Lower leg skin (tissue), 4 donors: ENCODE measurements at places on chromosomes 12 and 14. TPM values are rescaled to one million over a fixed set of nuclear protein-coding genes. Genes with fewer than 3 reads are reported as not detected.

ANO2 gene
- 2.2 TPM for total RNA-seq

CAPZA3 gene
- total RNA-seq = not detected

SIX1 gene
- total RNA-seq = not detected

GPR68 gene
- total RNA-seq = 4.1 TPM

PMEL gene
- 17.2 TPM for total RNA-seq

LRRC74A gene
- not detected for total RNA-seq

PRKD1 gene
- total RNA-seq = 1.2 TPM

DNA sequence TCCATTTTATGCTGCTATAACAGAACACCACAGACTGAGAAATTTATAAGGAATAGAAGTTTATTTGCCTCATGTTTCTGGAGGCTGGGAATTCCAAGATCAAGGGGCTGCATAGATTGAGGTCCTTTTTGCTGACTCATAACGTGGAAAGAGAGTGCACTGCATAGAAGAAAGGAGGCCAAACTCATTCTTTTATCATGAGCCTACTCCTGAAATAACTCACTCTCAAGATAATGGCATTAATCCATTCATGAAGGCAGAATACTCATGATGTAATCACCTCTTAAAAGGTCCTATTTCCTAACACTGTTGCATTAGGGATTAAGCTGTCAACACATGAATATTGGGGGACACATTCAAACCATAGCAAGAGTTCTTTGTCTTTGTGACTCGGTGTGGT, 60.0 kb upstream of the FBXO33 start:
- DNase-seq = no peak

DNA sequence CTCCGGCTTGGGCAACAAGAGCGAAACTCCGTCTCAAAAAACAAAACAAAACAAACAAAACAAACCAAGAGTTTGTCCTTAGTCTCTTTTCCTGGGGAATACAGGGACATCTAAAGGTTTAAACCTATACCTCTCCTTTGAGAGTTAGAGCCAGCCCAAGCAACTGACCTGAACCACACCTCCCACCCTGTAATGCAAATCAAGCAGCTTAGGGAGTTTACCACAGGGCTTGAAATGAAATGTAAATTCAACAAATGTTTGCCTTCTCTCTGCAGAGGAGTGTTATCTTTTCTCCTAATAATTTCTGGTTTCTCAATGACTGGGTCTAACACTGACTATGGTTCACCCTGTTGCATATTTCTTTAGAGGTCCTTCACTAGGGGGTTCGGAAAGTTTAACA, 16.7 kb downstream of the PPP1CC start:
- DNase-seq = no peak

DNA sequence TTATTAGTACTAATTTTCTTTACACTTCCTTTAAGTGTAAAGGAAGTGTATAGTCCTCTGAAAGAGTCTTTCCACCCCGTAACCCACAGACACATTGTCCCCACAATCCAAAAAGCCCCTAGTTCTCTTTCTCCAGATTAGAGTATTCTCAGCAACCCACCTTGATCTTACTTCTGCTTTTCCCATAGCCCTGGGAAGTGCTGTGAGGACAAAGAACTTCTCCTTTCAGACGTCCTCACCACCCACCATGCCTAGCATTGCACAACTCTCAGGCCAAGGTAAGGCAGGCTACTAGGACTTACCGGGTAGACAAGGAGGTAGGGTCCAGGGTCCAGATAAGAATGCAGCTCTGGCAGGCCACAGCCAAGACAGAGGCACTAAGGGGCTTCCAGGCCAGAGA, 7.4 kb downstream of the AAAS start:
- no peak for DNase-seq

DNA sequence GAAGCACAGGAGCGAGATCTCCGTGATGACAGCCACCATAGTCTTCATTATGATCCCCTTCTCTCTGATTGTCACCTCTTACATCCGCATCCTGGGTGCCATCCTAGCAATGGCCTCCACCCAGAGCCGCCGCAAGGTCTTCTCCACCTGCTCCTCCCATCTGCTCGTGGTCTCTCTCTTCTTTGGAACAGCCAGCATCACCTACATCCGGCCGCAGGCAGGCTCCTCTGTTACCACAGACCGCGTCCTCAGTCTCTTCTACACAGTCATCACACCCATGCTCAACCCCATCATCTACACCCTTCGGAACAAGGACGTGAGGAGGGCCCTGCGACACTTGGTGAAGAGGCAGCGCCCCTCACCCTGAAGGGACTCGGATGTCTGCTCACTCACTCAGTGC, 775 bp downstream of the OR10P1 start:
- DNase-seq = no peak

GRCh38 chr12:42541965-42542364, 47.6 kb downstream of the PRICKLE1 start:
- DNase-seq = no peak

DNA sequence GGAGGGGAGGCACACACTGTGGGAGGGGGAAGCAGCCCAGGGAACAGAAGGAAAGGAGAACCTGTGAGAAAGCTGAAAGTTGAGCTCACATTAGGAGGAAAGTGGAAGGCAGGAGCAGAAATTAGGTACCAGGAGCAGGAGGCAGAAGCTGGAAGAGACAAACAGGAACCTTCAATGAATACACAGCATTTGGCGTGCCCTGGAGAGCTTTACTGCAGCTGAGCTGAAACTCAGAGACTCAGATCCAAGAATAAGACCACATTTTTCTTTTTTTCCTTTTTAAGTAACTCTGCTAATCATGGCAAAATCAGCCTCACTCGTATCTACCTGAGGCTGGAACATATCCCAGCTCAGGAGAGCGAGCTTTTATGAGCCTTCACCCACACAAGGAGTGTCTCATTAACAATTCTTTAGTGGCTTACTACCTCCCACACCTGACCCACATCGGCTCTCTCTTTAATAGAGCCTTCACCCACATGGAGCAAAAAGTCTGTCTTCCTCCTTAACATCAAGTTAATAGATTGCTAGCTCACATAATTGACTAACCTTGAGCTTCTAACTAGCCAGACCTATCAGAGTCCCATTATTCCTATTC, 18.2 kb upstream of the CERS5 start:
- DNase-seq = no peak

- DNase-seq = no peak
These were observed 68.3 kb downstream of the KDM2B start for GRCh38 chr12:121512561-121512960.

GRCh38 chr14:97143011-97143410, 345.8 kb downstream of the VRK1 start:
- no peak for DNase-seq

DNA sequence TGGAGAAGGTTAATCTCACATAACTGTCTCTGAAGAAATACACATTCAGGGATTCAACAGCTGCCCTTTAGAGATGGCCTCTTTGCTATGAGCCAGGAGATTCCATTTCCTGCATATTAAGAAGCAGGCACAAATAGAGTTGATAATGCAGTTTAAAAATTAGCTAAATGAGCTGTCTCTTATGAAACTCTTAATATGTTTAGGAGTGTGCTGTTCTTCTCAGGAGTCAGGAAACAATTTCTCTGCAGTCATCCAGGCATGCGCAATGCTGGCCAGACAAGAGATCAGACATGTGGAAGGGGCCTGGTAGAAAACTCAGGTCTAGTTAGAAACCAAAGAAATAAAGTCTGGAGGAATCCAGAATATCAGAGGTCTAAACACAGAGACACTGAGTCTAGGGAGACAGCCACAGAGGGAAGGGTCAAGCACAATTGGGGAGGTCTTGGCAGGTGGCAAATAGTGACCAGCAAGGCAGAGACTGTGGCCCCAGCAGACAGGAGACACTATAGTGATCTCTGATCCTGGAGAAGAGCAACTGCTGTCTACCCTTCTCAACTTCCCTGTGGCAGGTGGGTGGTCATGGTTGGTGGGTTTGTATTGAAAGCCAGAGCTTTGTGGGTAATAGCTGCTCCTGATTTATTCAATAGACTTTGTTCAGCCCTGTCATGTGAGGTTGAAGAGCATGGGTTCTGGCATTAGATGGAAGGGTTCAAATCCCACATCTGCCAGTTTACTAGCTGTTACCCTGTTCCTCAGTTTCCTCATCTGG, 185.8 kb upstream of the RMST start:
- DNase-seq = no peak

DNA sequence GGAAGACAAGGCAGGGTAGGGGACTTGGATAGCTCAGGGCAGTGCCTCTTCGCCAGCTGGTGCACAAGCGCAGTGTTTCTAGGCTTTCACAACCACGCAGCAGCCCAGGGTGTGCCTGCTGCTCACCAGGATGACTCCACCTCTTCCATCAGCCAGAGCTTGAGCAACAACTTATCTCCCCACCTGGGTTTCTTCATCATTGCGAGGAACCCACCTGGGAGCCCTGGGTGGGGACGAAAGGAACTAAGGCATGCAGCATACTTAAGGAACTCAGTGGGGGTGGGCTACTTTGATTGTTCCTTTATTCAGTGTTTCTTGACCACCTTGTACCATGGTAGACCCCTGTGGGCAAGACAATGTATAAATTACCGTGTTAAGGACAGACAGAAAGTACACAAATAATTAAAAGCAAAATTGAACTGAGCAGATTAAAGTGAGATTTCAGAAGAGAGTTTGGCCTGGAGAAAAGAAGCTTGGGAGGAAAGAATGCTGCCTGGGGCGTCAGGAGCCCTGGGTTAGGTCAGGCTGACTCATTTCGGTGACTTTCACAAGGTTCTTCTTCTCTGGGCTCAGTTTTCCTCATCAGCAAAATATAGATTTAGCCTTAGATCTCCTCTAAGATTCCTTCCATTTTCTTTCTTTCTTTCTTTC, 22.9 kb downstream of the KRT18 start:
- no peak for DNase-seq

DNA sequence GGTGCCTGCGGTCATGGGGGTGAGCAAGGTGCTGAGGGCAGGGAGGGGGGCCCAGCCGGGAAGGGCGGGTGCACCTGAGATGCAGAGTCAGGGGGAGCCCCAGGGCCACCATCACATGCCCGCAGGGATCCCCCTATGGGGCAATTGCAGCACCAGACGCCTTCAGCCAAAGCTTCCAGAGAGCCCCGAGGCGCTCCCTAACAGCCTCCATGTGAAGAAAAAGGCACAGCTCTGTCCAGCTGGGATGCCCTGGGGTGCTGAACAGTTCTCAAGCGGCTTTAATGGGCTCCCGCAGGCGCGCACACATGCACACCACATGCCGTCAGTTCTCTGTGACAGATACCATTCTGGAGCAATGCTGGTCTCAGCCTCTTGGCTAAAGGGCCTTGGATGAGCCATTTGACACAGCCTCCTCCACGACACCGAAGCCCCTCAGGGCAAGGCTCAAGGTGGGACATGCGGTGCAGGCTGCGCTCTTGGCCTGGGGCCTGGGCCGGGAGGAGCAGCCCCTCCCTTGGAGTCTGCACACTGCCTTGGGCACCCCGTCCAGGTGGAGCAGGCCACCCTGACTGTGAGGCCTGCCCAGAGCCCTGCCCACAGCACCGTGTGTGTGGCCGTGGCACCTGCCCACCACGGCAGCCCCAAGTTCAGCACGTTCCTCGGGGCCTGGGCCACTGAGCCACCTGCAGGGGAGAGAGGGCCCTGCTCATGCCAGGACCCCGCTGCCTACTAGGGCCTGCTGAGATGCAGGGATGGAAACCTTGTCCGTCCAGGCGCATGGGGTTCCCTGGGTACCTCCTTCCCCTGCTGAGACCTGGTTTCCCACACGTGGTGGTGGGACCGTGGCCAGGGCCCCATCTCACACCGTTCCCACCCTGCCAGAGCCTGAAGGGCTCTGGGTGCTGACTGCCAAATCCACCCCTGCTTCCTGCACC, 7.7 kb downstream of the XRCC3 start:
- DNase-seq = no peak

GRCh38 chr14:58245562-58245961, 919 bp downstream of the PSMA3 start:
- DNase-seq = no peak

DNA sequence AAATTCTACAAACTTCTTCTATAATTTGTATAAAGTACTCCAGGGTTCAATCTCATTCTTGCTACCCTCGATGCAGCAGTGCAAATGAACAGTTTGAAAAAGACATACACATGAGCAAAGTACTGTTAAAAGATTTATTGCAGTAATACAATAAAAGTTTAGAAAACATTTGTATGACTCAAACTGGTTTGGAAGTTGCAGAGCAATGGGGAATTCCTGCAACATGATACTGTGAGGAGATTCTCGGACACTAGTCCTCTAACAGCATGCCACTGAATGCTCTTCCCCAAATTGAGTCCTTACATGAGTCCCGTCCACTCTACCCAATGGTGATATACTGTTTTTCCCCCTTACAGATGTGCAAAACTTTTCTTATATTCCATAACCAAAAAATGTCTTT, 45.4 kb downstream of the ATG14 start:
- DNase-seq = no peak

GRCh38 chr12:106080041-106080790, 58.5 kb downstream of the NUAK1 start:
- DNase-seq = no peak

- DNase-seq = no peak
These were observed 47.8 kb downstream of the LRCOL1 start for GRCh38 chr12:132562489-132563021.

DNA sequence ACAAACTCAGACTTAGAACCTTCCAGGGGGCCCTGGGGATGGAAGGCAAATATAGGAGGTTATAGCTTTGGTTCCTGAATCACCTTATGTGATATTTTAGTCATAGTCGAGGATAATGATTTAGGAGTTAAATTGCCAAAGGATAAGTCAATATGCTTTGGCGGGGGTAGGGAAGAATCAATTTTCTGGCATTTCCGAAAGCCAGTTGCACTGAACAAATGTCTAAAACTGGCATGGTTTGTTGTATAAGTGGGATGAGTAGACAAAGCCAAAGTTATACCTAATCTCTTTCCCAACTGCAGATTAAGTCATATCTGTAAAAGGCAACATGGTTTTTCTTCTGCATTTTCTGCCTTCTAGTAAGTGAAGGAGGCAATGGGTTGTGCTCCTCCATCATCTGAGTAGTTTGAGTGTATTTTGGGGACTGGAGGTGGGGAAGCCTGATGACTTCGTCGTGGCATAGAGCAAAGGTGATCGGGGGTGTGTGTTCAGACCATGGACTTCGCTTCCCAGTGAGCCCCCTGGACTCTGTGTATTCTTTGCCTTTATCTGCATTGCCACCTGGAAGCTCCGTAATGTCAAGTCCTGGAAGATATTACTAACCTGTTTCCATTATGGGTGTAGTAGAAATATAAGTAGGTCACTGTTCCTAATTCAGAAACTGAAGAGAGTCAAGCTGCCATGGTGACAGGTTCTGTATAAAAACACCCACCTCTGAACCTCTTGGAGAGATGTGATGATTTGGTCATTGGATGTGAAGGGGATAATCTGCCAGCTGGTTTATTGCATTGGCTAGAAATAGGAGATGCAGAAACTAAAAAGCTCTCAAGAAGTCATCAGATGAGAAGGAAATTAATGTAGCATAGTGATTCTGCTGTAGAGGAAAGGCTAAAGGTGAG, 24.5 kb downstream of the PPFIBP1 start:
- DNase-seq = no peak

GRCh38 chr14:71654810-71655209, 277.4 kb upstream of the RGS6 start:
- DNase-seq = no peak

DNA sequence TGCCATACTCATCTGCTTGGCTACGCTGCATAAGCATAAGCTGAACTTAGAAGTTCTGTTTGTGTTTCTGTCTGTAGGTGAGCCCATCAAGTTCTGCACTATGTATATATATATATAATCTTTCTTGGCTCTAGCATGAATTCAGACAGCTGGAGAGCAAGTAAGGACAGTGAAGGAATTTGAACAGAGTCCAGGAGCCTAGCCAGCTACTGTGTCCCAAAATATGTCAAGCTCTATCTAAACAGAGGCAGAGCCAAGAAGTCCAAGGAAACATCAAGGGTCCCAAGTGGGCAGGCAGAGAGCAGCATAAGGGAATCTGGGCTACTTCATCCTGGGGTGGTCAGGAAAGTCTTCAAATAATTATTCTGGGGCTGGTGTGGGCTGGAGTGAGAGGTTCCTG, 118.5 kb upstream of the NPAS3 start:
- DNase-seq = no peak
